NCI-H774 (cell line): ENCODE measurements at places on chromosomes 1 and 21.

- no peak for DNase-seq
Observed at GRCh38 chr1:30998887-30999286, 66.6 kb downstream of the PUM1 start.

DNA sequence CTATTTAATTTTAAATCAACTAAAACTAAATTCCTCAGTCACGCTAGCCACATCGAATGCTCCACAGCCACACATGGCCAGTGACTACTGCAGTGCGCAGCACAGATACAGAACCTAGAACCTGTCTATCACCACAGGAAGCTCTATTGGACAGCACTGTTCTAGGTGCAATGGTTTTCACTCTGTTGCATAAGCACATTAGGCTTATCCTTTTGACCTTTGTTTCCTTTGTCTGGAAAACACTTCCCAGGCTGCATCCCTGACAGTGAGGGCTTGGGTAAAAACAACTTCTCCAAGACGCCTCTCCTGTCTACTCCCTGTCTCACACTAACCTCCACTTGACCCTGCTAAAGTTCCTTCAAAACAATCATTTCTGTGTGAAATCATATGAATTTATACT is 33.6 kb upstream of the RAP1GAP start:
- no peak for DNase-seq

GRCh38 chr1:204128964-204129896 is 22.6 kb downstream of the ETNK2 start:
- peak; percentile 68 for DNase-seq

DNA sequence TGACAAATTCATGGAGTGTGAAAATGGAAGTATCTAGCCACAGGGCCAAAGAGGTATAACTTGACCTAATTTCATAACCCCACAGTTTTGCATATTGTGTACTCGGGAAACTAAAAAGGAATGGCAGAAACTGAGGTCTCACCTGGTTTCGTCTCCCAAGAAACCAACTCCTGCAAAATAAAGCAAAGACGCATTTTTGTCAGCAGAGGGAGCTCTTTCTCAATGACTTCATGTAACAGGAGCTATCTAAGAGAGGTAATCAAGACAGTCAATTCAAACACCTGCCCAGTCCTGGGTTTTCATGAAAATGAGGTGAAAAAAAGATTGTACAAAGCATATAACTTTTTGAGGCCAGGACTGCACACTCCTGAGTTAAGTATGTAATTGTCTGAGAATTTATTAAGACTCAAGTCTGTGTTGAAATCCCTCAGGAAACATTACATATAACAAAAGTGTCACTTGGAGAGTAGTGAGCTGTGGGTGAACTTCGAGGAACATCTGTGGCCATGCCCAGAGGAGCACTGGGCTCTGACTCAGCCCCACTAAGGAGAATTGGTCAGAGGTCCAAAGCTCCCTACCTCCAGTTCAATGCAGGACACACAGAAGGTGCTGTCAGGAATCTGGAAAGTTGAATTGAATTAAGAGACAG is 17.6 kb downstream of the FCRL4 start:
- peak; percentile 62 for DNase-seq

DNA sequence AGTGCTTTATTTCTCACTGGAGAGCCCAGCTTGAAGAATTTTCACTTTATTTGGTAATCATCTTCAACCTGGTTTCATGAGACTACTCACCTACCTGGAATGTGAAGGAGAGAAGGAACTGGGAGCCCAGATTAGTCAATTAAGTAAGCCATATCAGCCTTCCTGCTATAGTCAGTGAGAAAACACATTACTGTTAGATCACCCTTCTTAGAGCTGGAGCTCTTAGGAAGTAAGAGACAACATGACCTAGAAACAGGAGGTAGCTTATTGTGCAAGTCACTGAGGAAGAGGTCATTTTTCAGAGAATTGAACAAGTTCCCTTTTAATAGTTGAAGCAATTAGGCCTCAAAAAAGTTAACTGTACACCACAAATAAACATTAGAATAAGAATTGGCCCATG is 49.2 kb upstream of the TEKT2 start:
- no peak for DNase-seq
